Hematopoietic multipotent progenitor cell treated with erythropoietin and hydrocortisone succinate and interleukin-3 and kit ligand, for 4 days (in vitro differentiated cells): ENCODE measurements at places on chromosomes 6 and 20.

DNA sequence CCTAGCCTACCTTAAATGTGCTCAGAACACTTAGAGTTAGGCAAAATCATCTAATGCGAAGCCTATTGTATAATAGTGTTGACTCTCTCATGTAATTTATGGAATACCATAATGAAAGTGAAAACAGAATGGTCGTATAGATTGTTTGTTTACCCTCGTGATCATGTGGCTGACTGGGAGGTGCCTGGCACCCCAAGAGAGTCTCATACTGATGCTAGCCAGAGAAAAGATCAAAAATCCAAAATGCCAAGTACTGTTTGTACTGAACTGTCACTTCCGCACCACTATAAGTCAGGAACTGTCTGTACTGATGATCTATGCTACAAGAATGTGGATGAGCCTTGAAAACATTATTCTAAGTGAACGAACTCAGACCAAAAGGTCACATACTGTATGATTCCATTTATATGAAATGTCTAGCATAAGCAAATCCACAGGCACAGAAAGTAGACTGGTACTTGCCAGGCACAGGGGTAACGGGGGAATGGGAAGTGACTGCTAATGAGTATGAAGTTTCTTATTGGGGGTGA, 22.4 kb downstream of the ZMYND8 start:
- peak; percentile 37 for DNase-seq

DNA sequence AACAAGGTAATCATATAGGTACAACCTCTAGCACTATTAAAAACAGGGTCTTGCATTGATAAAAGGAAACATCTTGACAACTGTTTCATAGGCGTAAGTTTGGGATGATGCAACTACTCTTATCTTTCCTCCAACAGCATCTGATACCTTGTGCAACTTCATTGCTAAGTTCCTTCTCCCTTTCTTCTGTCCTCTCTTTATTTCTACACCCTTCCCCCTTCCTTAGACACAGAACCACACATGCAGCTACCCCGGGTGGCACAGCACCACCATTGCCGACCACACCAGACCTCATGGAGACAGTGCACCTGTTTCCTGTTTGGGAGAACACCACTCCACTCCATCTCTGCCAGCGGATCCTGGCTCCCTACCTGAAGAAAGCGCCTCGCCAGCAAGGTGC, 14.4 kb downstream of the MYB start:
- DNase-seq = peak; percentile 92

DNA sequence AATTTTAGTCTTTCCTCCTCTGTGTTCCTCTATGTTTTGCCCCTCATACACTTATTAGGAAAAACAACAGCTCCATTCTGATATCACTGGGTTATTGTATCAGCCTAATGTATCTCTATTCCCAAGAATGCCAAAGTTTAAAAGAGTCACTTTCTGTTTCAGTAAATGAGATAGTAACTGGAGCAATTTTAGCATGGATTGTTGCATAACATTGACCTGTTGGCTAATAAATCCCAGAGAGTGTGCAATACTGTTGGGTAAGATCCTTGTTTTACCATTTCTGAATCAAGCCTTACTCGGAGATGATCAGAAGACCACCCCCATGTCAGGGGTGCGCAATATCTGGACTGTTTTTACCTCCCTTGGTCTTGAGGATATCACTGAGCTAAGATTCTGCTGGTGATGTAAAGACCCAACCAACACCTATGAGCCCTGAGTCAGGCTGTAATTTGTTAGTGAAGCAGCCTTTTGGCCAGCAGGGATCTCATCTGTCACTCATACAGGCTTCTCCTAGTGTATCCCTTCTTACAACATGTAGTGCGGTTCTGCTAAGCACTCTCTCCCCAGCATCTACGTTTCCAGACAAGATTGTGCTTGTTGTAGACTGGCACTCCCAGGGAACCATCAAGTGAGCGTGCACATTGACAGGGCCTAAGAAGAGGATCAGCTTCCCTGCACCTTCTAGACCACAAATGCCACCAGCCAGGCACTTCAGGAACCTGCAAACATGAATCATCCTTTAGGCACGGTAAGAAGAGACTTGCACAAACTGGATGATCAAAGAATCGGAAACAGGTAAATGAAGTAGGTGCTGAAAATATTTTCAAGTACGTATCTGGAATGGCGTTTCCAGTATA, 11.5 kb upstream of the IPCEF1 start:
- DNase-seq = no peak

GRCh38 chr20:15158533-15158932, 821.1 kb upstream of the FLRT3 start:
- no peak for DNase-seq

DNA sequence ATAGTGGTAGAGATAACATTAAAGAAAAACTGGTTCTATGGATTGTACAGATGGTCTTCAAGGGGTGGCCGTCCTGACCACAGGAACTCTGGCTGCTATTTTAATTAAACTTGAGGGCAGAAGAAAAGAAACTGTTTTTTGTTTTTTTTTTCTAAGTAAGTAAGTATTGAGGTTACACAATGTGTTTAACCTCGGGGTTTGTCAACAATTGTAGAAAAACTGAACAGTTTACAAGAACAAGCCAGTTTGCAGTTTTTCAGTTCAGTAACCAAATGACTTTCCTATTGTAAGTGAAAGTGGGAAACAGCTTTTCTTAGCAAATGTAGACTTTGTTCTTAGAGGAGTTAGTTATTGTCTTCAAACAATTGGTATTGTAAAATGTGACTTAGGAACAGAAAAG, 77.0 kb downstream of the PLCB1 start:
- peak; percentile 26 for DNase-seq

- no peak for DNase-seq
These were observed 97.8 kb downstream of the NOL4L start for GRCh38 chr20:32487381-32487780.

- DNase-seq = no peak
These were observed 5.7 kb downstream of the SESN1 start for GRCh38 chr6:109088995-109089394.

DNA sequence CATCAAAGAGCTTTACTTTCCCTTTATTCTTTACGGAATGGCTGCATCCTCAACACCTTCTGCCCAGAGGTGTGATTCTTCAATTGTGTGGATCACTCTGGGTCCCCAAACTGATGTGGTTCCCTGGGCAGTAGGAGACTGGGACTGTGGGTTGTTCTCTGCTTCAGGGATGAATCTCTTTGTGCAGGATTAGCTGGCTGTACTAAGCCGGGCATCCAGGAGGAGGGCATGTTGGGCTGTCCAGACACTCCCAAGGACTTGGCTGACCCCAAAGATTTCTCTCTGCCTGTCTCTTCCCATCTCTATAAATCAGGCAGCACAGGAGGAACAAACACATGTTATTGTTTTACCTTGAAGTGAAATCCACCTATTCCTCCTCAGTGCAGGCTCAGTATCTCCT, 15.3 kb downstream of the FARS2 start:
- no peak for DNase-seq

GRCh38 chr6:139943391-139943790, 568.9 kb upstream of the CITED2 start:
- no peak for DNase-seq

DNA sequence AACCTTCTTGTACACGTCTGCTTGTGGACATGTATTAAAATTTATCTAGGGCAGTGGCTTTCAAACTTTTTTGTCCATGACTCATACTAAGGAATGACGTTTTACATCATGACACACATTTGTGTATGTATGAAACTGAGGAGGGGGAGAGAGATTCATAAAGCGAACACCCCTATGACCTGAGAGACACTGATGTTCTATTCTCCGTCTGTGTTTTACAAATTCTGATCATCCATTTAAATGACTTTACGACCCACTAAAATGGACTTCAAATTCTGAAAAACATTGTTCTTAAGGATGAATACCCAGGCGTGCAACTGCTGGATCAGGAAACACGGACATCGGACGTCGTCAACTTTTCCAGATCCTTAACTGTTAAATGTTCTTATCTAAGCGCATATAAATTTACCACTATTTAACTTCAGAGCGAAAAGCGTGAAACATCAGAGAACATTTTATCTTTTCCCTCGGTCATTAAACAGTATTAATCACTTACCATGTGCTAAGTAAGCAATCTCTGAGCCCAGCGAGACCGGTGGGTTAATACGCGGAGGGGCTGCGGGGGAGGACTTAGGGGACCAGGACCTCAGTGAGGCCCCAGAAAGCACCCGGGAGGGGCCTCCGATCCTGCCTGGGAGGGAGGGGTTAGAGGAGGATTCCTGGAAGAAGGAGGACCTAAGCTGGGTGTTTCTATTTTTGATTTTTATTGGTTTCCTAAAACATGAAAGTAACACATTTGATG, 1.2 kb downstream of the PLAGL1 start:
- DNase-seq = peak; percentile 58

DNA sequence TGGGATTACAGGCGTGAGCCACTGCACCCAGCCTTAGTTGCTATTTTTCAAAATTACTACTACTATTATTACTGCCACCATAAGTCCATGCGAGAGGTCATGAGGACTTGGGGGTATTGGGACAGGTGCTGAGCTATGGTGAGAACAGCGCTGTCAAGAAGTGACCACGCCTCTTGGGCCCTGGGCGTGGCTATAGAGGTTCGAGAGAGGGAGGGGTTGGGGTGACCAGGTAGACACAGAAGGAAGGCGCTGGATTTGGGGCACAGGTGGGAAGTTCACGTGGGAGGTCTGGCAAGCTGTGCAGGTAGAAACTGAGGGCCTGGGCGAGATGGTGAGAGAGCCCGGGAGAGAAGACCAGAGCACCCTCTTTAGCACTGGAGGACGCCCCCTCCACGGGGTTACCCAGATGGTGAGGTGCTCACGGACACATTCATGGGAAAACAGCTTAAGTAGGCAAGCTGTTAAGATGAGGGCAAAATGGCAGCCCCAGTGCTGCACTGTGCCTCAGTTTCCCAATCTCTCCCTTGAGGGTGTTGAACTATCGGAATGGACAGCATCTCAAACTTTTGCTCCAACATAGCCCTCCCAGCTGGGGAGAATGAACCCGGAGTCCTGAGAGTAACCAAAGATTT, 61.0 kb downstream of the RAB44 start:
- DNase-seq = no peak

- no peak for DNase-seq
These were observed 36.8 kb upstream of the RNF24 start for GRCh38 chr20:4052139-4052480.

GRCh38 chr6:73548458-73549446, 27.9 kb upstream of the EEF1A1 start:
- no peak for DNase-seq

DNA sequence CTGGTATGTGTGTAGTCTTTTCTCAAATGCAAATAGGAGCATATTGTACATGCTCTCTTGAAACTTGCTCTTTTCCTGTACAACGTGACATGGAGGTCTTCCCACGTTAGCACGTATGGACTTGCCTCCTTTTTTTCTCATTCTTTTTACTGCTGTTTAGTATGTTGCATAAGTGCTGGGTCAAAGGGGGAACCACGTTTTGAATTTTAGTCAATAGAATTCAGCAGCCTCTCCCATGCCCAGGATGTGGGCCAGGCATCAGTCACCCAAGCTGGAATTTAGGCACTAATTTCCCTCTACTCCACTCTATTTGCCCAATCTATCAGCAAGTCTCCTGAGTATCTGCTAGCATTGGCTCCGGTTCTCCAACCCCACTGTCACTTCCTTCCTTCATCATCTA, 41.5 kb upstream of the RNF24 start:
- DNase-seq = no peak

DNA sequence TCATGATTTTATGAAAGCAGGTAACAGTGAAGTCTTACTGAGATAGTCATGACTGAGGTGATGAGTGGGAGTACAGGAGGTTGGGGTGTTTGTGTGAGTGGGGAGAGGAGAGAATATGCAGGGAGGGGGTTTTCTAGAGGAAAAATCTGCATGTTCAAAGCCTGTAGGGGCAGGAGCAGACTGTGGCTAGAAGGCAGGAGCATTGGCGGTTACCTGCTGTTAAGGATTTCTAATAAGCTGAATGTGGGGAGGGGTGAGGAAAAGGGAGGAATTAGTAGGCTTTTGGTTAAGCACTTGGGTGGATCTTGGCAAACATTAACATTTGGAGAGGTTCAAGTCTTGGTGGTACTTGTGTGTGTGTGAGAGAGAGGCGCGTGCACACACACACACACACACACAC, 70.8 kb downstream of the EYA4 start:
- no peak for DNase-seq

GRCh38 chr6:93992976-93993375, 573.6 kb upstream of the EPHA7 start:
- DNase-seq = no peak

DNA sequence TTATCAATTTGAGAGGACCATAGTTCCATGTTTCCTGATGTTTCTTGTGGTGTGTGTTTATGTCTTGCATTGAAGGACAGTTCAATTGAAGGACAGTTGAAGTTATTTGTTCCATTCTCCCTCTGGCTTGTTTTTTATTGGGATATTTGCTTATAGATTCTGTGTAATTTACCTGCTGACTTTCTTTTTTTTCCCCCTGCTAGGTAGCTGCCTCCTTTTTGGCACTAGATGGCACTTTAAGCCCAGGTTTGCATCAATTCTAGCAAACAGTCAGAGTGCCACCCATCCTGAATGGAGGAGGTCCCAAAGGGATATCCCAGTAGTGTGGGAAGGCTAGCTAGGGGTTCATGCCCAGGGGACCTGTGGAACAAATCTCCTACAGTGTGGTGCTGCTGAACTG, 78.1 kb downstream of the CFAP61 start:
- DNase-seq = peak; percentile 18

DNA sequence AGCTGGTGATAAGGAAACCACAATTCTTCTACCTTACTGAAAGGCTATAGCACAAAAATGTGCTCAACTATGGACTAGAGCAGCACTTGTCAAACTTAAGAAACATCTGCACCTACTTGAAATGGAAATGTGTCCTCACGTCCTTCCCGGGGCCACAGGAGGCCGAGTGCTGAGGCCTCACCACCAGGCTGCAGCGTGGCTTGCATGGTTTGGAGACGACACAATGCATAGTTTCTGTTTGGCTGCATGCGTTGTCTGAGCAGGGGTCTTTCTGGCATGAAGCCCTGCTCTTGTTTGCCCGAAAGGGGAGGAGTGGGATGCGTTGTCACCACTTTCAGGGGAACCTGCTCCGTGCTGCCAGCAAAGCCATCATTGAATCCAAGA, 228.8 kb downstream of the TTLL2 start:
- no peak for DNase-seq

DNA sequence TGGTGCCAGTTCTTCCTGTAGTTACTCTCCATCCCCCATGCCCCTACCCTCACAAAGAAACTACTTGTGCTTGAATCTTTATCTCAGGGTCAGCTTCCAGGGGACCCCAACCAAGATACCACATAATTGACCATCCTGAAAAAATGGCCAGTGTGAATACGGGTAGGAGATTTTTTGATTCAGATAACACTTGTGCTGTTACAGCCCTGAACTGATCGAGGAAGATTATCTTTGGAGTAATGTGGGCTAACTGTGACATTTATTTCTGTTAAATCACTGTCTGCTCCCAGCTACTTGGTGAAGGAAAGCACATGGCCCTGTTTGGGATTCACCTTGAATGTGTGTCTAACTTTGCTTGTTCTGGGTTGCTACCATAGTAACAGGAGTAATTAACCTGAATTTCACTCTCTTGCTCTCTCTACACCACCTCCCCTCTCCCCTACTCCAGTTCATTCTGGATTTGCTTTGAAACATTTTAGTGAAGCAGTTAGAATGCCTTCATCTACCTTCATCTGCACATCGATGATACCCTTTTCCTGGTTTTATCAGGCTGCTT, 219.6 kb upstream of the CHD6 start:
- no peak for DNase-seq

- no peak for DNase-seq
These were observed 85.5 kb downstream of the UNC5CL start for GRCh38 chr6:40953486-40953885.

GRCh38 chr6:53161481-53162009, 12.9 kb upstream of the GCM1 start:
- no peak for DNase-seq
